Substantia nigra (tissue), 51 donors: ENCODE measurements at places on chromosomes 1 and 21.

GRCh38 chr21:37489553-37489952 is 123.0 kb downstream of the DYRK1A start:
- DNase-seq, result no peak

- DNase-seq, result no peak
Measured at GRCh38 chr1:45275054-45275453, 51.6 kb upstream of the HPDL start.

DNA sequence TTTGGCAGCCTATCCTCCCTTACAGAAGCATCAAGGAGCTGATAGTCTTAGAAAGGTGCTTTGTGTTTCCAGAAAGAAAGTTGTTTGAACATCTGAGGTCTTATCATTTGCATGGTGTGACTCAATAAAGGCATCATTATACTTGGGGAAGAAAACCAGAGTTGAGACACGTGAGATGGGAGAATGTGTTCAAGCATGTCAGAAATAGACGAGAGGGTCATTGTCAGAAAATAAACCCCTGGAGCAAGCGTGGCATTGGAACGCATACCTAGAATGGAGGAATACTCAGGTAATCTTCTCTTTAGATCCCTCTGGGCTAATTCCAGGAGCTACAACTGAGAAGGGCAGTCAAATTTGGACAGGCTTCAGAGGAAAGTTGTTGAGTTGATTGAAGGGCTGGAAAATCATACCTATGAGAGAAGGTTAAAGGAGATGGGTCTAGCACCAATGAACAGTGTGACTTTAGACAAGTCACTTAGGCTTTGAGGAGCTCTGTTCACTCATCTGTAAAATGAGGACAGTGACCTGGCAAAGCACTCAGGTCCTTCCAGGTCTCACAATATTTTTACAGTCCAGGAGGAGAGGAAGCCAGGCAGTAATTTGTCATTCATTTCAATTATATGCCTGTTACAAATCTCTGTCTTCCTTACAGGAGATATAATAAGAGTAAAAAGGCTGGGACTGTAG is 101.3 kb upstream of the C1orf21 start:
- DNase-seq, result no peak

GRCh38 chr1:199303035-199303434 is 664.2 kb downstream of the PTPRC start:
- no peak for DNase-seq

GRCh38 chr1:99969260-99969728 is 502 bp upstream of the SLC35A3 start:
- DNase-seq, result no peak

- DNase-seq, result no peak
Measured at GRCh38 chr1:203217139-203217655, 12.3 kb downstream of the CHIT1 start.

GRCh38 chr1:177181280-177181630 is 10.5 kb downstream of the BRINP2 start:
- no peak for DNase-seq

GRCh38 chr1:96588416-96588995 is 133.1 kb upstream of the PTBP2 start:
- DNase-seq, result no peak

GRCh38 chr1:158687037-158687436 is 522 bp upstream of the SPTA1 start:
- no peak for DNase-seq

DNA sequence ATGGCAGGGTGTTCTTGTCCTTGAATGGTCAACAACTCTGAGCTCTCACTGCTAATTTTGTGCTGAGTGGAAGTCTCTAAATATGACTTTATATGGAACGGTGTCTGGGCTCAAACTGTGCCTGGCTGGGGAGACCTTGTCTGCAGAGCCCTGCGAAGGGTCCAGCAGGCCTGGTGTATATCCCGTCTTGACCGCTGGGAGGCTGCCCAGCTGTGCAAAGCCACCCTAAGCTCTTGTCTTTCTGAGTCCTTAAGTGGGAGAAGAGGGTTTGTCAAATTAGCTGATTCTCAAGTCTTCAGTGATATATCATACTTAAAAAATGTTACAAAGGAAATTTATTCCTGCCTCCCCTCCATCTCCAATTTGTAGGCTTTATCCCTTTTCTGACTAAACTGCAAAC is 198.7 kb downstream of the KCNJ6 start:
- DNase-seq, result no peak

GRCh38 chr21:46438241-46438640 is 20.4 kb upstream of the DIP2A start:
- DNase-seq, result no peak

GRCh38 chr1:113647164-113647563 is 112.1 kb downstream of the PHTF1 start:
- DNase-seq, result no peak

GRCh38 chr1:228922722-228923376 is 187.6 kb downstream of the RHOU start:
- no peak for DNase-seq

- DNase-seq, result no peak
Measured at GRCh38 chr1:230174041-230174440, 107.0 kb downstream of the GALNT2 start.

DNA sequence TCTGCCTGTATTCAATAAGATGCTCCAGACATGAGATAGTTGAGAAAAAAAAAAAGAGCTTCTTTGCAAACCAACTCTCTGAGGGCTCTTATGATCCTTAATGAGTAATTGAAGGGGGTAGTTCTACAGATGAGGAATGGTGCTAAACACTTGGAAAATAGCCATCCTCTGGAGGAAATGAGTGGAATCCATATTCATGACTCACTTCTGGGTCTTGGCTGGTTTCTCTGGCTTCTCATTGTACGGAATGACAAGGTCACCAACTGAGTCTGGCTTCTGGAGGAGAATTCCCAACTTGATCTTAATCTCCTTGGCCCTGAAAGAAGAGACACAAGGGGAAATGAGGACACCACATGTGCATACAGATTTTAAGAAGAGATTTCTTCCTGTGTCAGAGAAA is 34.7 kb downstream of the RGS5 start:
- DNase-seq, result no peak

DNA sequence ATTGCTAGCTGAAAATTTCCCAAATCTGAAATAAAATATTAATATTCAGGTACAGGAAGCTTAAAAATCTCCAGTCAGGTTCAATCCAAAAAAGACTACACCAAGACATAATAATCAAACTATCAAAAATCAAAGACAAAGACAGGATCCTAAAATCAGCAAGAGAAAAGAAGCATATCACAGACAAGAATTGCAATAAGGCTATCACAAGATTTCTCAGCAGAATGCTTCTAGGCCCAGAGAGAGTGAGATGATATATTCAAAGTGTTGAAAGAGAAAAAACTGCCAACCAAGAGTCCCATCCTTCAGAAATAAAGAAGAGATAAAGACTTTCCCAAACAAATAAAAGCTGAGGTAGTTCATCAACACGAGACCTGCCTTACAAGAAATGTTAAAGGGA is 5.0 kb upstream of the SELP start:
- no peak for DNase-seq

DNA sequence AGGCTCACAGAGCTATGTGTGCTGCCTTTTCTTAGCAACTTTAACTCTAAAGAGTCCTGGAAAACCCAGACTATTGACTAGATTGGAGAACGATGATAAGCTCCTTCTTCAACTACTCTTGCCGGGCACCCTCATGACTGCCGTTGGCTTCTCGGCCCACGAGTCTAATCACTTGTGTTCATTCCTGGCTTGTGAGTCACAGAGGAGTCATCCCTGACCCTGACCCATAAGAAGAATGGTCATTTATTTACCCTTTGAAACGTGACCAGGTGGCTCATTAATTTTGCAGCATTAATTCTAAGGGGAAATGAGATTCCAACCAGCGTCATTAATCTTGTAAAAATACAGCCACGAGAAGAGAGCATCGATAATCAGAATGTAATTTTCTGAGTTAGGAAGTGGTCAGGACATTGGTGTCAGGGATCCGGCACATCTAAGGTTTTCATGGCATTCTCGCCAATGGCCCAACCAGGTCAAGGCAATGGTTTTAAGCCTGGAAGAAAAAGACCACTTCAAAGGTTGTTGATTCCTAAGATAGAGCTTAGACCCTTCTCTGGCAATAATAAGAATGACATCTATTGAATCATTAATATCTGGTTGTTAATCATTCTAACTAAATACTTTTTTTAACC is 183.6 kb upstream of the RUNX1 start:
- no peak for DNase-seq

- no peak for DNase-seq
Measured at GRCh38 chr1:5744341-5744740, 247.9 kb downstream of the NPHP4 start.

- no peak for DNase-seq
Measured at GRCh38 chr1:214990619-214991018, 91.9 kb upstream of the KCNK2 start.

DNA sequence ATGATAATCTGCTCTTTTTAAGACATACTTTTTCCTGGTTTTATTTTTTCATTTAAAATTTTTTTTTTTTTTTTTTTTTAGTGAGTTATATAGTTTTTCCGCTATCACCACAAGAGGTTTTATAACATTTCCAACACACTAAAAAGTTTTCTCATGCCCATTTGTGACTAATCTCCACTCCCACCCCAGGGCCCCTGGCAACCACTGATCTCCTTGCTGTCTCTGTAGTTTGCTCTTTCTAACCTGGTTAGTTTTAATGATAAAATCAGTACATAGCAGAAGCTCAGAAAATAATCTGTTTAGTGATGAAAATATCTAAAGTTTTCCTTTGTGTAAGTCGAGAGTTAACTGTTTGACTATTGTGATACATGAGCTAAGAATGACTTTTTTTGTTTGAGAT is 41.8 kb downstream of the IARS2 start:
- no peak for DNase-seq

- no peak for DNase-seq
Measured at GRCh38 chr21:37195059-37195458, 72.1 kb downstream of the VPS26C start.

- no peak for DNase-seq
Measured at GRCh38 chr1:39409055-39409816, 82.2 kb upstream of the BMP8A start.

GRCh38 chr1:232009741-232010140 is 383.2 kb downstream of the DISC1 start:
- no peak for DNase-seq

DNA sequence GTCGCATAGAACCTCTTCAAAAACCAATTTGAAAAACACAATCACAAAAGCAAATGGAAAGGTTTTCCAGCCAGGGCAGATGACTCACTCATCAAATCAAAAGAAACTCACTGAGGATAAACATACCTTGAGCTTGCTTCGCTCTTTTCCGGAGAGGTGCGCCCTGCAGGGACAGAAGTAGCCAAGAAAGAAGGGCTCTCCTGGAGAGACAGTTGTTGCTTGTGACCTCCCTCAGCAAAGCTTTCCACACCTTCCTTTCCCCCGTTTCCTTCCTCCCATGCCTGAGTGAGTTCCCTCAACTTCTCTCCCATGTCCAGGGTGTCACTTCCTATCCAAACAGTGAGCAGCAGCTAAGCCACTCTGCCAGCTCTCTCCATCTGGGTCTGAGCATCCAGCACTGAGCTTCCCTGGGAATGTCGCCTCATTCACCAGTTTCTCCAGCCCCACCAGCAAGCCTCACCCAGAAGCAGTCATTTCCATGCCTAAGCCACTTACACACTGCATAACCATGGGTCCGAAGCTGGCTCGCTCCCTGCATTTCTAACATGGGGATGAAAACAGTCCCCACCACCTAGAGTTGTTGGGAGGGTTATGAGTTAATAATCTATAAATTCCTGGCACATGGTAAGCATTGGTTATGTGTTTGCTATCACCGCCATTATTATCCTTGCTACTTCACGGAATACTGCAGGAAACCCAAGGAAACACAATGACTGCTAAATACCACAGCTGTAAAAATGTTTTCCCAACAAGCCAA is 75.0 kb downstream of the PTPN14 start:
- no peak for DNase-seq

- DNase-seq, result no peak
Measured at GRCh38 chr1:246338546-246338945, 168.5 kb downstream of the SMYD3 start.

DNA sequence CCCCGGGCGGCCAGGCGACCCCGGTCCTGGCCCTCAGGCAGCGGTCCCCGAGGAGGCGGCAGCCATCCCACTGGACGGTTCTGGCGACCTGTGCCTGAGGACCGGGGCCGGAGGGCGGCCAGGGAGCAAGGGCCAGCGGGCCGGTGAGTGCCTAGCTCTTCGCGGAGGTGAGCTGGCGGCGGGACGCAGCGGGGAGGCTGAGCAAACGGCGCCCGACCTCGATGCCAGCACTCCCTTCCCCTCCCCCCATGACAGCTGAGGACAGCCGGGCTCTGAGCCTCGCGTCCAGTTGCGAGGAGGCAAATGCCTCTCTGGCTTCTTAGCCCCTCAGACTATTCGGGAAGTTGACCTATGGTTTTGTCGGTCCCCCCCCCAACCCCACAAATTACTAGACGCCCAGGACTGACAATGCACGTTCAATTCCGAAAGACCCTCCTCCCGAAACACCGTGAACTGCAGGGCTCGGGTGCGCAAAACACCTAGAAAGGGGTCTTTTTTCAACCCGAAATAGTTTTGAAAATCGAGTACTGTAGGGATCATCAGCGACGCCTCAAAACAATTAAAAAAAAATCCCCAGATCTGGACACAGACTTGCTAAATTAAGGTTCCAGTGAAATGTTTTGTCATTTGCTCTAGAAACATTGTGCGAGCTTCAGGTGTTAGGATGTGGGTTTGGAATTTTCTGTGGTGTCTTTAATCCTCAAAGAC is 8.3 kb downstream of the CDKN2C start:
- DNase-seq, result peak; percentile 41

DNA sequence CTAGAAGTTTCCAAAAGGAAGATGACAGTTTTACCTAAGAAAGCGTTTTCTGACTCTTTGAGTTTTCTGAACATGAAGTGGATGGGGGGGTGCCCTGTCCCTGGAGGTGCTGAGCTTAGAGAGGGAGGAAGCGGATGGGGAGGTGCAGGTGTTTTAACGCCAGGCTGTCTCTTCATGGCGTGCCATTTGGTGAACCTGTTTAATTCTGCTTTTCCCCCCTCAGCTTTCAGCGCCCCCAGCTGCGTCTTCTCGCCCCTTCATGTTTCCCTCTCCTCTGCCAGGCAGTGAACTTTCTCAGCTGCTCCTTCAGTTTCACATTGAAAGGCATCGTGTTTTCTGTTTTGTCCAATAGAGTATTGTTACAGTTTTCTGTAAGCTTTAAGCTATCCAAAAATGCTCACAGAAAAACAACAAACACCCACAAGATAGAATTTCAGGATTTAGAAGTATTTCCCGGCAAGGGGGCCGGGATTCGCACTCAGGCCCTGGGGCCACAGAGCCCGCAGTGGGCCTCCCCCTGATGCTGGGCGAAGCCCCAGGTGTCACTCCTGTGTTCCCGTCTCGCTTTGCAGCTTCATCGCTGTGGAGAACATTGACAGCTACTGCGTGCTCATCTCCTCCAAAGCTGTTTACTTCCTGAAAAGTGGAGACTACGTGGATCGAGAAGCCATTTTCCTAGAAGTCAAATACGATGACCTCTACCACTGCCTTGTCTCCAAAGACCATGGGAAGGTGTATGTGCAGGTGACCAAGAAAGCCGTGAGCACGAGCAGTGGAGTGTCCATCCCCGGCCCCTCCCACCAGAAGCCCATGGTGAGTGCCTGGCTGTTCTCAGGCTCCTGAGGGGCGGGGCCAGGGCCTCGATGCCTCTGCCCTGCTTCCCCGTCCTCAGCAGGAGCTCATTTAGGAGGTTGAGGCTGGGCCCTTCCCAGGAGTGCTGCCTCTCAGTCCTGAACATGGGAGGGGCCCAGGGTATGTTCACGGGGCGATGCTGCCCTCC is 111.4 kb downstream of the DHRS3 start:
- no peak for DNase-seq

GRCh38 chr1:4019147-4019521 is 119.1 kb upstream of the C1orf174 start:
- DNase-seq, result no peak
